GM23248 (cell line): ENCODE measurements at places on chromosomes 7 and 10.
A peak's percentile ranks its signal among the peaks of the same experiment; 100 is the strongest.

DNA sequence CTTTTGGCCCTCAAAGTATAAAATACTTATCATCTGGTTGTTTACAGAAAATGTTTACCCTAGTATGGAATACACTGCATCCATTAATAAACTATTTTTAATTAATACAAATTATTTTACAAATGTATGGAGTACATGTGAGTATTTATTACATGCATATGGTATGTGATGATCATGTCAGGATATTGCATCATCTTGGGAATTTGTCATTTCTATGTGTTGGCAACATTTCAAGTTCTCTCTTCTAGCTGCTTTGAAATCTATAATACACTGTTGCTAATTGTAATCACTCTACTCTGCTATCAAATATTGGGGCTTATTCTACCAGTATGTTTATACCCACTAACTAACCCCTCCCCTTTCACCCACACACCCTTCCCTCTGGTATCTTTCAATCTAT is 103.9 kb upstream of the THSD7A start:
- no peak for DNase-seq

DNA sequence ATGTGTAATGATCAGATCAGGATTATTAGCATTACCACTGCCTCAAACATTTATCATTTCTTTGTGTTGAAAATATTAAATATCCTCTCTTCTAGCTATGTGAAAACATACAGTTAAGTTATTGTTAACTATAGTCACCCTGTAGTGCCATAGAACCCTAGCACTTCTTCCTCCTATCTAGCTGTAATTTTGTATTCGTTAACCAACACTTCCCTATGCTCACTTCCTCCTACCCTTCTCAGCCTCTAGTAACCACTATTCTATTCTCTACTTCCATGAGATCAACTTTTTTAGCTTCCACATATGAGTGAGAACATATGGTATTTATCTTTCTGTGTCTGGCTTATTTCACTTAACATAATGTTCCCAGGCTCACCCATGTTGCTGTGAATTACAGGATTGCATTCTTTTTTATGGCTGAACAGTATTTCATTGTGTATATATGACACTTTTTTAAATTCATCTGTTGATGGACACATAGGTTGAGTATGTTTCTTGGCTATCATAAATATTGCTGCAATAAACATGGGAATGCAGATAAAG is 132.7 kb upstream of the RHOBTB1 start:
- DNase-seq, result no peak

GRCh38 chr10:119620241-119621077 is 23.7 kb upstream of the TIAL1 start:
- peak; percentile 72 for DNase-seq

DNA sequence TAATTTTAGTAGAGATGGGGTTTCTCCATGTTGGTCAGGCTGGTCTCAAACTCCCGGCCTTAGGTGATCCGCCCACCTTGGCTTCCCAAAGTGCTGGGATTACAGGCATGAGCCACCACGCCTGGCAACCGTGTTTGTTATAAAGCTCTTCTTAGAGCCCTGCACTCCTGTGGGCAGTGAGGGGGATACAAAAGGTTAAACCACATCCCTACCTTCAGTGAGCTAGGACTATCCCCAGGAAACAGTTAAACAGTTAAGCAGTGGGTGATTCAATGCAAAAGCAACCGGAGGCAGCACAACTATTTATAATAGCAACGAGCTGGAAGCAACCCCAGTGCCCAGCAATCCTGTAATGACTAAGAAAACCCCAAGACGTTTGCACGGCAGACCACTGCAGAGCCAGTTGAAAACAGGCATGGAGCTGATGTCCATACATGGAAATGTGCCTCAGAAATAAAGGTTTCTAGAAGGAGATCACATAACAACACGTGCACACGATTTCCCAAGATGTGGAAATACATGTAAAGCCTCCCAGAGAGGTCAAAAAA is 107.2 kb upstream of the LYZL2 start:
- peak; percentile 99 for DNase-seq

- DNase-seq, result no peak
These were observed 33.0 kb downstream of the PTPRE start for GRCh38 chr10:127939786-127940330.

GRCh38 chr10:98664329-98665042 is 217.8 kb upstream of the HPS1 start:
- DNase-seq, result peak; percentile 23

- DNase-seq, result no peak
These were observed 5.3 kb downstream of the GET4 start for GRCh38 chr7:881441-882234.
